ENCODE measurements at places on chromosomes 3 and 15.
A peak's percentile ranks its signal among the peaks of the same experiment; 100 is the strongest.

GRCh38 chr3:65439641-65440284 is 599.0 kb downstream of the MAGI1 start:
- no peak for DNase-seq

DNA sequence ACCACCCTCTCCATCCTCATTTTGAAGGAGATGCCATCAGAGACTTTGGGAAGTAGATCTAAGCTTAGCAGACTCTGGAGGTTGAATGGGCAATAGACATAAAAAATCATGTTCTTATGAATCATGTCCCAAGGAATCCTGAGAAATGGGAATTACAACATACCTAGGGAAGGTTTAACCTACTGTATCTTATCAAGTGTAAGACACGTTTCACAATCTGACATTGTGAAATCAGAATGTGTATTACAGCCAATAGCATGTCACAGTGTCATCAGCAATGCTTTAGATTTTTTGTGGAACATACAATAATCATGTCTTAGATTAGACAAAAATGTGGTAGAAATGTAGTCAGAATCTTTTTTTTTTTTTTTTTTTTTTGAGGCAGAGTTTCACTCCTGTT is 332.4 kb upstream of the TLE3 start:
- DNase-seq, result no peak

DNA sequence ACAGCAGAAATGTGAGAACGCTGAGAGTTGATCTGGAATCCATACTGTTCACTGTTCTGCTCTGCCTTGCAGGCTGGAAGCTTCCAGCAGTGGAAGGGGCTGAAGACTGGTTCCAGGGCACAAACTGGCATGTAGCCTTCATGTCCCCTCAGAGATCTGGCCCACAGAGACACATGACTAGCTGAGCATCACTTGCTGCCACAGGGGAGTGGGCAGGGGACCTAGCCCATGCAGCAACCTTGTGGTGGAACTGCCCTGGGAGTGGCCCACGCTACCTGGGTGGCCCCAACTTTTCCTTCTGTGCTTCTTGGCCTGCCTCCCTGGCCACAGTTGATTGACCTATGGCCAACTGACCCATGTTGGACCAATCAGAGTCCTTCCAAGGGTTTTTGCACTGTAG is 98.1 kb downstream of the TPRA1 start:
- DNase-seq, result no peak

- DNase-seq, result no peak
Observed at GRCh38 chr3:4306860-4307259, 3.7 kb downstream of the SETMAR start.

GRCh38 chr3:102179326-102180177 is 255.3 kb upstream of the ZPLD1 start:
- DNase-seq, result no peak

GRCh38 chr3:163071713-163072112 is 1575.1 kb downstream of the OTOL1 start:
- DNase-seq, result no peak

DNA sequence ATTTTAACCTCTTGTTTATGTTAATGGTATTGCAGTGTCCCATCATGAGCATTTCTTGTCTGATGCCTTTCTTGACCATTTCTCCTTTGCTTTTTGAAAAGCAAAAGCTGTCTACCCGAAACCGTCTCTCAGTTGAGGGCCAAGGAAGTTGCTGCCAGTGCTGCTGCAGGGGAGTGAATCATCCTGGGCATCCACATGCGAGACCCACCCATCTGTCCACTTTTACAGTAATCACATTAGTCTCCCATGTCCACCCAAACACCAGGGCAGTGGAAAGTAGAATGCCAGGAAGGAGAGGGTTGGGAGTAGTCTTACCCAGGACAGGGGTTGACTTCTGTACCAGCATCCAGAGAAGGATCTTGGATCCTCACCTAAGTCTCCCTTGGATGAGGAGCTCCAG is 48.6 kb upstream of the TEX264 start:
- no peak for DNase-seq

GRCh38 chr15:97012986-97013385 is 682.5 kb downstream of the NR2F2 start:
- no peak for DNase-seq

GRCh38 chr3:41464858-41465257 is 265.6 kb downstream of the CTNNB1 start:
- no peak for DNase-seq

- DNase-seq, result no peak
Observed at GRCh38 chr3:56347219-56347871, 120.9 kb downstream of the ERC2 start.

DNA sequence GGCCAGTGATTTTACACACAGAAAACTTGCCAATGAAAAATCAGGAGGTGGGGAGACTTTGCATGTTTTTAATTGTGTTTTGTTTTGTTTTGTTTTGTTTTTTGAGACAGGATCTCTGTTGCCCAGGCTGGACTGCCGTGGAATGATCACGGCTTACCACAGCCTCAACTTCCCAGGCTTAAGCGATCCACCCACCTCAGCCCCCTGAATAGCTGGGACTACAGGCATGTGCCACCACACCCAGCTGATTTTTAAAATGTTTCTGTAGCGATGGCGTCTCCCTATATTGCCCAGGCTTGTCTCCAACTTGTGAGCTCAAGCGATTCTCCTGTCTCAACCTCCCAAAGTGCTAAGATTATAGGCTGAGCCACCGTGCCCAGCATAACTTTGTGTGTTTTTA is 46.0 kb downstream of the MEIS2 start:
- DNase-seq, result no peak

- no peak for DNase-seq
Observed at GRCh38 chr3:71035314-71035713, 548.2 kb downstream of the FOXP1 start.

DNA sequence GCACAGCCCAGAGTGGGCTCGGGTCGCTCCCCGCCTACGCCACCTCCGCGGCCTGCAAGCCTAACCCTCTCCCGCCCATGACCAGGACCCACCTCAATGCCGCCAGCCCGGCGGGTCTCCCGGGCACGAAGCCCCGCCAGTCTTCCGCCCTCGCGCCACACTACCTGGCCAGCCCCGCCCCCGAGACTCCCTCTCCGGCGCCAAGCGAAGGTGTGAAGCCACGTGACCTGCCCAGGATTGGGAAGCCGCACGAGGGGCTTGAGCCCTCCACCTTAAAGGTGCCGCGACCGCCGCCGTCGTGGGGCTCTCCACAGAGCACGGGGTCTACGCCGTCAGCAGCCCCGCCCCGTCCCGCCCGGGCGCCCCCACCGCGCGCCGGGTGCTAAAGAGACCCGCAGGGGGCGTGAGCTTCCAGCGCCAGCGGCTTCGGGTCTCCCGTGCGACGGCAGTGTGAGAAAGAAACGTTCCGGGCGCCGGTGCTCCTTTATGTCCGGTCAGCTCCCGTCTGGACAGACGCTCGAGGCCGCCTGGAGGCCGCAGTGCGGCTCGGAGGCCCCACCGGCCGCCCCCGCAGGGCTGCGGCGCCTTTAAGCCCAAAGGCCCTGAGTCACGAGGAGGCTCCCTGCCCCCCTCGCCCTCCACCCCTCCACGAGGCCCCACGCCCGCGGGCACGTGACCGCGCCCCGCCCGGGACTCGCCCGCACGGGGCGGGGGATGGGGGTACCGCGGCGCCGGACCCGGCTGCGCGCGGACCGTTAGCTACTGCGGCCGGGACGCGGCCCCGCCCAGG is at the start of gene CPEB1:
Gene CPEB1 (minus strand): TSS at position 319 of the 790 bp plus-strand sequence. CDS start 18,904 bp downstream, outside the sequence.
- peak; percentile 22 for DNase-seq

GRCh38 chr3:77271711-77272110 is 231.8 kb downstream of the ROBO2 start:
- DNase-seq, result no peak

DNA sequence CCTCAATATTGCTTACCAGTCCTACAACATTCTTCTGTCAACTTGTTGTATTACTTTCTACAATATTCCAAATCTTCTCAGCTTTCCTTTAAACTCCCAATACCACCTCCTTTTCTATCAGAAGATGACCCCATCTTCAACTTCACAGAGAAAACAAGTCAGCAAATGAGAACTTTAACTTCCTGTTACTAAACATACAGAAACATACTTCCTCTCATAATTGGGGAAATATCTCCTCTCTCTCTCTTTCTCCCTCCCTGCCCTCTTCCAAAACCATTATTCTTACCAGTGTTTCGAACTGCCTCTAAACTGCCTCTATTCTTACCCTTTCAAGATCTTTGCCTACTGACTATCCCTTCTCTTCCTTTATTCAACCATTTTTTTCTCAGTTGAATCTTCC is 1.8 kb upstream of the SNAP23 start:
- no peak for DNase-seq

DNA sequence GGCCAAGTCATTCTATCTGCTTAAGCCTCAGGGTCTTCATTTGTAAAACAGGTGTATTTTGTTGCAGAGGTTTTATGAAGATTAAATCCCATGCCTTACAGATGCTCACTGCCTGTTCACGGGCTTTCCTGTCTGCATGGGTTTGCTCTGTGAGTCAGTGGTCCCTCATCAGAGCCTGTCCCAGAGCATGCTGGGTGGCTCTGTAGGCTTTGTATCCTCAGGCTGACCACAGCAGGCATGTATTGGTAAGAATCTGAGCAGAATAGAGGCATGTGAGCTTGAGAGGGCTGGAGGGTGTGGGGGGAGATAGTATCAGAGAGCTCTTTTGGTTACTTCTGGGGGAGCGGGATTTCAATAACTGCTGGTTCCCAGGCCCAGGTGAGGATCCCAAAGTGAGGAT is 45.4 kb upstream of the PLXNA1 start:
- DNase-seq, result no peak

GRCh38 chr15:25783134-25783533 is 80.0 kb downstream of the ATP10A start:
- no peak for DNase-seq

Measured in central memory CD4-positive, alpha-beta T cell (primary cell).